ENCODE measurements at places on chromosomes 11 and 22.

- no peak for DNase-seq
These were observed 411.6 kb downstream of the TBC1D22A start for GRCh38 chr22:47174096-47174495.

DNA sequence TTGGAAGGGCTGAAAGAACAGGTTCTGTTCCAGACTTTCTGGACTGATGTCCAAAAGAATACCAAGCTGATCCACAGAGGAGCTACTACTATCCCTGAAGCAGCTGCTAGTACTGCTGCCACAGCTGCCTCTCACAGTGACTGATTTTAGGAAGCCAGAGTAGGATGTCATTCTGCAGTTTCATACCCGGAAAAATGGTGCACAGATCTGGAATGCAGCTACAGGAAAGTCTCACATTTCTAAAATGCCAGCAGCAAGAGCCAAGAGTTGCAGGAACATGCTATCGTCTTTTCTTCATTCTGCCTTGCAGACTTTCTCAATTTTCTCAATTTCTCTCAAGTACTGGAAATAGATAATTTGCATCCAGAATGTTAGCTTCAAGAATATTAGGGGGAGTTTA lies 19.4 kb upstream of the CCDC179 start:
- DNase-seq: no peak

DNA sequence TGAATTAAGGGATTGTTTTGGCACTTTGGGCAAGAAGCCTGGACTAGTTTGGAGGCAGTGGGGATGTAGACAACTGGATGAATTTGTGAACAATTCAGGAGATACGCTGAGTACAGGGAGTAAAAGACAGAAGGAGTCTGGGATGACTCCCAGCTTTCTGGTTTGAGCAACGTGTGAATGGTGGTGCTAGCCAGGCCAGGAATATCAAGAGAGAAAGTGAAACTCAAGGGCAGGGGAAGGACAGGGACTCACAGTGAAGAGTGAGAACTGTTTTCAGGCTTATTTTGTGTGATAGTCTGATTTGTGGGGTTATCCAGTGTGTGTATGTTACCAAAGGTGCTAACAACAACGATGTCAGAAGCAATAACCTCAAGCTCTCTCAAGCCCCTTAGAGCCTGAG lies 15.9 kb downstream of the CHRM1 start:
- no peak for DNase-seq

DNA sequence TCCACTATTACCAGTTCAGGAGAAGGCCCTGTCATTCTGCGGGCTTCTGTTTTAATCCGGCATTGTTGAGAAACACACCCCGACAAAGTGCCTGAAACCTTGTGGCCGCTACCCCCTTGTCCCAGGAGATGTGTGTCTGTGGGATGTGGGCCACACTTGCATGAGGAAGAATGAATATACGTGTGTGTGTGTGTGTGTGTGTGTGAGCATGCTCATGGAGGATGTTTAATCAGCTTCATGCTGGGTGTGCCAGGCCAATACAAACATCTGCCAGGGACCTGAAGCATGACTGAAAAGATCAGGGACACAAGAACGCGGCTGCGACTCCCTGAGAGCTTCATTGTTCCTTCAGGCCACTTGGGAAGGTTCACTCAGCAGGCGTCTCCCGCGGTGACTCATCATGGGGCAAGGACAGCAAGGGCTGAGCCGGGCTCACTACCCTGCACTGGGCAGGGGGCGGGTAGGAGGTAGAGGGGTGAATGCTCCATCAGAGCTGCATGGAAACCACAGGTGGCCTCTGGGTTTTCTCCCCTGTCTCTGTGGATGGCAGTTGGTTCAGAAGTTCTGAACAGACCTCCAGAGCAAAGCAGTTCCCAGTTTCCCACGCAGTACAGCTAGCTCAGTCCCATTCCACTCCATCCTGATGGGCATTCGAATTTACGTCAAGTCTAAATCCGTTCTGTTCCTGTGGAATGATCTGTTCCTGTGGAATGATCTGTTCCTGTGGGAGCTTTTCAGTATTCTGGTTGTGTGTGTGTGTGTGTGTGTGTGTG lies 7.0 kb upstream of the MALAT1 start:
- peak; percentile 58 for DNase-seq

DNA sequence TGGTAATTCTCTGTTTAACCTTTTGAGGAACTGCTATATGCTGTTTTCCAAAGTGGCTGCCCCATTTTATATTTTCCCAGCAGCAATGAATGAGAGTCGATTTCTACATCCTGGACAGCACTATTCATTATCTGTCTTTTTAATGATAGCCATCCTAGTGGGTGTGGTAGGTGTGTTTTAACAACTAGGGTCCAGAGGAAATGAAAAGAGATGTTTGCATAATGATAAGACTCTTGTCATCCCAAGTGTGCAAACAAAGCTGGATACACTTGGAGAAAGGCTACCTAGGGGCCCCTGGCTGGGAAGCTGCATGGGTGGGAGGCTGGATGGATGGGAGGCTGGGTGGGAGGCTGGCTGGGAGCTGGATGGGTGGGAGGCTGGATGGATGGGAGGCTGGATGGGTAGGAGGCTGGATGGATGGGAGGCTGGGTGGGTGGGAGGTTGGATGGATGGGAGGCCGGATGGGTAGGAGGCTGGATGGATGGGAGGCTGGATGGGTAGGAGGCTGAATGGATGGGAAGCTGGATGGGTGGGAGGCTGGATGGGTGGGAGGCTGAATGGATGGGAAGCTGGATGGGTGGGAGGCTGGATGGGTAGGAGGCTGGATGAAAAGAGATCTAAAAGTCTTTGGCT lies 158.0 kb downstream of the DSCAML1 start:
- DNase-seq: no peak

- DNase-seq: no peak
These were observed 113.9 kb downstream of the CCDC81 start for GRCh38 chr11:86488553-86488952.

DNA sequence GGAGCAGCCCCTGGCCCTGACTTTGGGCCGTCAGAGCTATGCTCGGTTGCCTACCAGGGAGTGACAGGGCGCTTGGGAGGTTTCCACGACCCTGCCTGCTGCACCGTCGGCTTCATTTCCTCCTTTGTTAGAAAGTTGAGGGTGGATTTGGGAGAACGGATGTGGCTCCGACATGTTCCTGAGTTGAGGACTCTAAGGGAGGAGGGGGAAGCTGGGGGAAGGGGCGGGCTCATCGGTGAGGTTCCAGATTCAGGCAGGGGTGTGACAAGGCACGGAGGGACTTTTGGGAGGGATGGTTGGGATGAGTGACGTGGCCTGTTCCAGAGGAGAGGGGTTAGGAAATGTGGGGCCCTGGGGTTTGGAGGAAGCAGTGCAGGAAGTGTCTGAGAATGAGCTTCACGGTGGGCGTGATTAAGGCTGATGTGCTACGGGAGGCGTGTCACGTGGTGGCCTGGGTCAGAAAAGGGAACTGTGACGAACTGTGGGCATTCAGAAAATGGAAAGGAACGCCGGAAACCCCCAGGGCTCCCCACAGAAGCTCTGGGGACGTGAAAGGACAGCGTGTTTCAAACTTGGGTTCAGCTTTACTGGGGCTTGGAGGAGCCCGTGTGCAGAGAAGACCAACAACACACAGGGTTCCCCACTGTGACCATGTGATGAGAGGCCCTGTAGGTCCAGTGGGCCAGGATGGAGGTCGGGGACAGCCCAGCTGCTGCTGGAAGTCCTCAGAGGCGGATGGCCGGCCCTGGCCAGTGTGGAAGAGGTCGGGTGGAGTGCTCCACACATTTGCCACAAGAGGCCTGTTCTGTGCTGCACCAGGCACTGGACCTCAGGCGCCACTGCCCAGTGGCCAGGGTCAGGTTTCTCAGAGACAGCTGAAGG lies 2.8 kb downstream of the PARVB start:
- DNase-seq: peak; percentile 68

- DNase-seq: peak; percentile 31
These were observed 10.2 kb downstream of the PCNX3 start for GRCh38 chr11:65625628-65626342.

- no peak for DNase-seq
These were observed 3.5 kb upstream of the IFITM2 start for GRCh38 chr11:304061-304506.

DNA sequence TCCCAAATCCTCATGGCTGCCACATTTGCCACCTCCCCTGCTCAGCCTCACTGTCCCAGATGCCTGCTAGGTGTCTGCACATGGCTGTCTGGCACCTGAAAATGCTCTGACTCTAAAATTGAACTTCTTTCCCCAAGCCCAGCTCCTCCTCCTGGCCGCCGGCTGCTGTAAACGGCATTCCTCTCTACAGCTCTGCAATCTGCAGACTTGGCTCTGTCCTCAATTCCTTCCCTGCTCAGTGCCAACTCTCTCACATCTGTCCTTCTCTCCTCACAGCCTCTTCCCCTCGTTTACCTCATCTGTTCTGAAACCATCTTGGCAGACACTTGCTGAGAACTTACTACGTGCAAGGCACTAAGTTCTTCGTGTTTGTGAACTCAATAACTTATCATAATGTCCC lies 169.4 kb upstream of the SYT13 start:
- peak; percentile 46 for DNase-seq

DNA sequence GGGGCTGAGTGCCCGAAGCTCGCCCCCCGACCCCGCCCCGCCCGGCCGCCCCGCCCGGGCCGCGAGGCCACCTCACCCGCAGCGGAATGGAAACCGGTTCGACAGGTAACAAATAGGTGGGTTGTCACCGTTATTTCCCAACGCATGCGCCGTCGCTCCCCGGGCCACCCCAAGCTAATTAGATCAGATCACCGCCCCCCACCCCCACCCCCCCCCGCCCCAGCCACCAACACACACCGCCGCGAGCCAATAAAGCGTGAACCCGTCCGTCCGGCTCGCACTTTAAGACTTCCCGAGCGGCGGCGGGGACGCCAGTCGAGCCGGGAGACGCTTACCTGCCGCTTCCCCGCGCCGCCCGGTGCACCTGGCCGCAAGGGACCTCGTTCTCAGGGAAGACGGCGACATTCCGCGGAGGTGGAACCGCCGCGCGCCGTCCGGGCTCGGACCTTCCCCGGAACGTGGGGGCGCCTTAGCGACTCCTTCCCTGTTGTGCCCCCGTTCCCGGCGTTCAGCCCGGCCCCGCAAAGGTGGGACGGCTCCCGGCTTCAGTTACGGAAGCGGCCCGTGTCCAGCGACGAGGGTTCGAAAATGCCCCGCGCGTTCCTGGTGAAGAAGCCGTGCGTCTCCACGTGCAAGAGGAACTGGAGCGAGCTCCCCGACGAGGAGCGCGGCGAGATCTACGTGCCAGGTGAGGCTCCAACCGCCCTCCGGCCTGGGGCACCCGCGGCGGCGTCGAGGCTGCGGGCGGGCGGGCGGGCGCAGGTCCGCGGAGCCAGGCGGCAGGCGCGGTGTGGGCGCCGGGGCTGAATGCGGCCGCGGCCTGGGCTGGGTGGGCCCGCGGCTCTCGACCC lies at the start of gene OVOL1:
TSS of gene OVOL1 (plus strand) at position 278 of the 851 bp plus-strand sequence. CDS start at position 589, 311 bp downstream.
- peak; percentile 39 for DNase-seq

DNA sequence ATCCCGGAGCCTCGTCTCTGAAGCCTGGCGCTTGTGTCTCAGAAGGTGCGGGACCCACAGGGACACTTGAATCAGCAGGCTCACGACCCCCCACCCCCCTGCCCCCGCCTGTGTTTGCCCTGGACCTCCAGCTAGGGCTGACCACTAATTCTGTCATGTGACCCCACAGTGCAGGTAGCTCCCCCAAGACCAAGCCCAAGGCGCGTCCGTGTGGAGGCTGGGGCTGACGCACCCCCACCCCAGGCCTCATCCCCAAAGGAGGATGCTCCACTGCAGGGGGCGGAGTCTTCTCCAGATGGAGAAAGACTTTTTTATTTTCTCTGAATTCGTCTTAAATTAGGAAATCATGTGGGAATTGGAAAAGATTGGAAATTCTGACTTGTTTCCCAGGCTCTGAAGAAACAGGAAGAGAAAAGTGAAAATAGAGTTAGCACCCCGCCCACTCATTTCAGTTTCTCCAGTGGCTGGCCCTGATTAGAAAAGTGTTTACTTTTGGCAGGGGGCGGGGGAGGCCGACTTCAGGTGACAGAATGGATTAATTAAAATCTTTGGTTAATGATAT lies 1.0 kb upstream of the RELA start:
- peak; percentile 72 for DNase-seq

- DNase-seq: no peak
These were observed 23.3 kb upstream of the MMP7 start for GRCh38 chr11:102553835-102554282.

DNA sequence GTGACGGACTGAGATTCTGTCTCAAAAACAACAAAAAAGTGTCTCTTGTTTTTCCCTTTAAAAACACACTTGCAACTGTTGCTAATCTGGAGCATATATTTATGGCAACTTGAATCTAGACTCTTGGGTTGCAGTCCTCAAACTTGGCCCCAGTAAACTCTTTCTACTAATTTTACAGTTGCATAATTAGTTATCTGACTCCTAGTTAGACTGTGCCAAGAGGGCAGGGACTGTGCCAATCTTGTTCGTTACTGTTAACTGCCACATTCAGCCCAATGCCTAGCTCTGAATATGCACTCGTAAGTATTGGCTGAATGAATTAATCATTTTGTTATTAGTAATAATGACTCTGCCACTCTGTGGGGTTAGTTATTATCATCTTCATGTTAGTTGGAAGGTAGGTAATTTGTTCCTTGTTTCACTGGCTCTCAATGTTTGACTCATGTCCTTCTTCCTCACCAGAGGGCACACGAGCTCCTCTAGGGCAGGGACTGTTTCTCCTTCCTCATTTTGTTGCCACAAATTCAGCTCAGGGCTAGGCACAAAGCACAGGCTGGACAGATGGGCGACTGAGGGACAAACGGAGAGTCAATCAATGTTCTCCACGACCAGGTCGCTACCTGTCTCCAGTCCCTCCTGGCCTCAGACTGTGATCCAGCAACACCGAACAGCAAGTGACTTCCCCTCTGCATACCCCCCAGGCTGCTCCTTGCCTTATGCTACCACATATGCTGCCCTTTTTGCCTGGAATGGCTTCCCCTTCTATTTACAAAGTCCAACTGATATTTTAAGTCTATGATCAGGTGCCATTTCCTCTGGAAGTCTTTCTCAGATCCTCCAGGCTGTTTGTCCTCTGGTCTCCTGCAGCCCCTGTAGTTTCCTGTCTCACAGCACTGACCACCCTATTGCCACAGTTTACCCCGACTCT lies 9.0 kb downstream of the CLPB start:
- DNase-seq: no peak

- DNase-seq: no peak
These were observed 48.6 kb downstream of the FLRT1 start for GRCh38 chr11:64084146-64084950.

GRCh38 chr11:76824980-76825725 lies 35.6 kb upstream of the ACER3 start:
- DNase-seq: no peak

GRCh38 chr11:126385991-126386728 lies 30.7 kb downstream of the ST3GAL4 start:
- no peak for DNase-seq

- no peak for DNase-seq
These were observed 47.1 kb upstream of the PRODH start for GRCh38 chr22:18983120-18983651.

GRCh38 chr11:1847926-1848639 lies 4.8 kb upstream of the LSP1 start:
- no peak for DNase-seq

- no peak for DNase-seq
These were observed 351.7 kb downstream of the METTL15 start for GRCh38 chr11:28459912-28460311.

GRCh38 chr11:106381895-106382294 lies 304.4 kb downstream of the AASDHPPT start:
- no peak for DNase-seq

- DNase-seq: no peak
These were observed 505.6 kb downstream of the BUD13 start for GRCh38 chr11:116267146-116267545.

- no peak for DNase-seq
These were observed 16.6 kb downstream of the GALNT18 start for GRCh38 chr11:11605181-11605580.
